Astrocyte (in vitro differentiated cells and primary cell): ENCODE measurements at places on chromosomes 2 and 18.

- H3K4me3 ChIP-seq = no peak overlapping the region
Observed at GRCh38 chr2:36351291-36351690, 4.3 kb upstream of the CRIM1 start.

DNA sequence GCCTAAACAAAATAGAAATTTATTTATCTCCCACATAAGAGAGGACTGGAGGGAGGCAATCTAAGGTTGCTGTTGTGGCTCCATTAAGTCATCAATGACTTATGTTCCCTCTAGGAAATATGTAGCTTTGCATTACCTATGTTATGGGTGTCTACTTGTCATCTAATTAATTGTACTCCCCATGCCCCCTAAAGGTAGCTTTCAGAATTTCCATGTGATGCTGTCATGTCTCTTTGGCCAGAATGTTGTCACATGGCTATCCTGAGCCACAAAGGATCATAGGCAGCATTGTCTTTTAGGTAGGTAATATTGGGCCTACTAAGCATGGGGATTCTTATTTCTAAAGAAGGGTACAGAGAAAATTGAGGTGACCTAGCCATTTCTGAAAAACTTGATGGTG lies 935.6 kb upstream of the FANCL start:
- no peak for DNase-seq
- H3K27ac ChIP-seq = no peak overlapping the region
- H3K4me3 ChIP-seq = no peak overlapping the region
- no peaks in the 10 kb centered on the region for H3K36me3 ChIP-seq
- no peaks in the 10 kb centered on the region for H3K27me3 ChIP-seq

DNA sequence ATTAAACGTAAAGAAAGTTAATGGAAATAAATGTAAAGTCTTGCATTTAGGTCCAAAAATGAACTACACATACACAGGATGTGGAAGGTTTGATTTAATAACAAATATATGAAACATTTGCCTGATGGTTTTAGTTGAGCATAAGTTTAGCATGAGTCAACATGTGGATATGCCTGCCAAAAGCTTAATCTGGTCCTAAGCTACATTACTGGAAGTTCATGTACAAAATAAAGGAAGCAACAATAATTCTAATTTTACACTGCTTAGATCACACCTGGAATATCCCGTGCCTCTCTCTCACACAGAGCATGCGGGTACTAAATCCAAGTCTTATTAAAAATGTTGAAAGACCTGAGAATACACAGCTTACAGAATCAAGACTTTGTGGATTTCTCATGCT lies 276.5 kb upstream of the NRP2 start:
- peak; percentile 92 for DNase-seq
- no peaks in the 10 kb centered on the region for H3K27me3 ChIP-seq
- H3K4me1 ChIP-seq = peaks cover 19% of the 10 kb centered on the region

DNA sequence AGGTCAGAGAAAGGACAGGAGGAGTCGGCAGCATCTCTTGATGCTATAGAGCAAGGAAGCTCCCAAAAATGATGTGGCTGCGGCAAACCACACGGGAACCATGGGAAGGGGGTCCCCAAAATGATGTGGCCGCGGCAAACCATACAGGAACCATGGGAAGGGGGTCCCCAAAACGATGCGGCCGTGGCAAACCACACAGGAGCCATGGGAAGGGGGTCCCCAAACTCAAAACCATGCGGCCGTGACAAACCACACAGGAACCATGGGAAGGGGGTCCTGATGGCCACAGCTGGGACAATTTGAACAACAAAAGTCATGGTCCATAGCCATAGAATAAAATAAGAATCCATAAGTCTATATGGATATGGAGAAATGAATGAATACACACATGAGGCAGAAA lies 58.4 kb upstream of the GLI2 start:
- H3K36me3 ChIP-seq = no peaks in the 10 kb centered on the region
- H3K27ac ChIP-seq = no peak overlapping the region
- no peak for DNase-seq
- H3K4me3 ChIP-seq = no peak overlapping the region
- H3K4me1 ChIP-seq = no peaks in the 10 kb centered on the region

GRCh38 chr2:51263951-51264350 lies 232.0 kb upstream of the NRXN1 start:
- no peak for DNase-seq
- no peaks in the 10 kb centered on the region for H3K27me3 ChIP-seq
- no peak overlapping the region for H3K27ac ChIP-seq
- no peaks in the 10 kb centered on the region for H3K4me1 ChIP-seq

GRCh38 chr2:84556190-84556589 lies 39.9 kb downstream of the DNAH6 start:
- no peaks in the 10 kb centered on the region for H3K4me1 ChIP-seq
- H3K27ac ChIP-seq = no peak overlapping the region
- no peak for DNase-seq
- H3K4me3 ChIP-seq = no peak overlapping the region

- H3K27me3 ChIP-seq = peaks cover 32% of the 10 kb centered on the region
- no peak overlapping the region for H3K4me3 ChIP-seq
- no peaks in the 10 kb centered on the region for H3K36me3 ChIP-seq
- no peak for DNase-seq
- no peaks in the 10 kb centered on the region for H3K4me1 ChIP-seq
- no peak overlapping the region for H3K27ac ChIP-seq
Observed at GRCh38 chr2:96135171-96135570, 3.1 kb downstream of the ASTL start.

DNA sequence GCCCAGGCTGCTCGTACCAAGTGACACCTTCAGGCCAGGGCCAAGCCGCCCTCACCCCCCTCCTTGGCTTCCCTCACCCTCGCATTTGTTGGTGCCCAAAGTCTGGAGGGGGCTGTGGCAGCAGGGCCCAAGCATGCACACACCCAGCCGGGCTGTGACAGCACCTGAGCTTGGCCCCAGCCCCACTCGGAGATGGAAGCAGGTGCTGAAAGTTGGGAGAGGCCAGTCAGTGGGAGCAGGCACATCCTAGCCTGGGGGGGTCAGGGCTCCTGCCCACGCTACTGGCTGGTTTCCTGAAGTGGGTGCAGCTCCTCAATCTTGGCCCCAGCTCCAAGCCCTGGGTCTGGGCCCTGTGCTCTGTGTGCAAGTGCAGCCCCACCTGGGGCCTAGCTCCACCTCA lies 228.0 kb downstream of the RDH14 start:
- no peak for DNase-seq
- H3K27me3 ChIP-seq = no peaks in the 10 kb centered on the region
- H3K4me1 ChIP-seq = peaks cover 3% of the 10 kb centered on the region
- H3K27ac ChIP-seq = no peak overlapping the region
- H3K36me3 ChIP-seq = no peaks in the 10 kb centered on the region
- H3K4me3 ChIP-seq = no peak overlapping the region

DNA sequence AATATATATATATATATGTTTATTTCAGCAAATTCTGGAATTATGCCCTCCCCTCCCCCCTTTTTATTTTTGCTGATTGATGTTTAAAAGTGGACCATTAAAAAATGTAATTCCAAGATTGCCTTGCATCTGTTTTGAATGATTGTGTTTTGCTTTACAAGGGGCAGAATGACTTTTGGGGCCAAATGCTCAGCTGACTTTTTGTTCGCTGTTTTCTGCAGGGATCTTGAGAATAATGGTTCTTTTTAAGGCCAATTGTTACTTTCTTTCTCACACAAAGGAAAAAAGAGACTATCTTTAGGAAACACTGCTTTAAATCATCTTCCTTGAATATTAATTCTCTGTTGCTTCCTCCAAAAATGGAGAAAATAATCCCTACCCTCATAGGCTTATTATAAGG lies 95.9 kb downstream of the FMNL2 start:
- peaks cover 10% of the 10 kb centered on the region for H3K4me1 ChIP-seq
- no peak for DNase-seq
- no peaks in the 10 kb centered on the region for H3K36me3 ChIP-seq
- H3K4me3 ChIP-seq = no peak overlapping the region
- H3K27me3 ChIP-seq = no peaks in the 10 kb centered on the region

DNA sequence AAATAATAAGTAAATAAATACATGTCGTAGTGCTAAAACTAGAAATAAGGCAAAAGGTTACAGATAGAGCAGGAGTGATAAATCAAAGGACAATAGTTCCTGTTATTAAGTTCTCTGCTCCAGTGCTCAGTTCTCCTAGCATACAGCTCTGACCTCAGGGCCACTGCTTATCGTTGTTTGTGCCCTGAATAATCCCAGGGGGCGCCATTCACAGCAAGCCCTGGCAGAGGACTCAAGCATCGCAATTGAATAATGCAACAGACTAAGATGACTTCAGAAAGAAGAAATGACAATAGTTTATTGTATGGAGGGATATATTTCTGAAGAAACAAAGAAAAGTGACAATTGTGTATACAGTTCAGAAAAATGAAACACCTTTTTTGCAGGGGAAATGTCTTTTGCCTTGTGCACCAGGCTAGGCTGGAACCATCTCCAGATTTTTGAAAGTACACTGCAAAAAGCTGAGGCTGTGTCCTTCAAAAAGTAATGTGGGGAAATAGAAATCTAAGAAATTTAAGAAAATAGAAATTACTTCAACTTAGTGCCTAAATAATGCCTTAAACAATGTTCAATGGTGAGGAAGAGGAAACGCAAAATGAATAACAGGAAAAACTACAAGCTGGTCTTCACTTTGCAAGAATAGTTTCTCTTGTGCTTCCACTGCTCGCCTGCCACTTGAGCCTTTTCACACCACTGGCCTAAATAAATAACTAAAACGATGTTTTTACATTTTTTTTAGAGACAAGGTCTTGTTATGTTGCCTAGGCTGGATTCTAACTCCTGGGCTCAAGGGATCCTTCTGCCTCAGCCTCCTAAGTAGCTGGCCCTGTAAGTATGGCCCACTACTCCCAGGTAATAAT lies 19.0 kb upstream of the CCNYL1 start:
- H3K27me3 ChIP-seq = no peaks in the 10 kb centered on the region
- no peaks in the 10 kb centered on the region for H3K36me3 ChIP-seq
- no peak overlapping the region for H3K4me3 ChIP-seq
- no peak overlapping the region for H3K27ac ChIP-seq
- H3K4me1 ChIP-seq = no peaks in the 10 kb centered on the region
- DNase-seq = no peak

DNA sequence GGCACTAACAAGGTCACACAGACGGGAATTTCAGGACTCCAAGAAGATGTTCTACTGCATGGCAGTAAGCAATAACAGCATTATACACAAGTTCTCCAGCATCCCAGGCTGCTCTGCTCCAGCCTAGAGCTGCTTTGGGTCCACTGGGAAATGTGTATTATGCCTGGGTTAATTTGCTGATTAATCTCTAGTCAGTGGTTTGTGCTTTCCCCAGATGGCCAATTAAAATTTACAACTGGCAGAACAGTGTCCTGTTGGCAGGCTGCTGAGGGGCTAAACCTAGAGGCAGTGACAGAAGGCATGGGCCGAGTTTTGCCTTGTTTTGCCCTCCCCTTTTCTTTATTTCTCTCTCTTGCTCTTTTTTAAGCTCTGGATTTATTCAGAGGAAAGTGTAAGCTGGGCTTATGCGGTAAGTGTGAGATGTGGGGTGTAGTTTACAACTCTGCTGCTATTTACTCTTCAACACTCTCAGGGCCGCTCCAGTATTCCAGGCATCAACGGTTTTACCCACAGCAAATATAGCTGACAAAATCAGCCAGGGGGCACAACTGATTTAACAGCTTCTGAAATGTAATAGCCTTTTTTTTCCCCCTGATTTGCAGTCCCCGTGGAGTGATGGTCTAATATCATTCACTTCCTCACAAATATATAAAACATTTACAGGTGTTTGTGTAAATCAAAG lies 348.0 kb downstream of the GPD2 start:
- no peaks in the 10 kb centered on the region for H3K4me1 ChIP-seq
- no peak overlapping the region for H3K27ac ChIP-seq
- no peaks in the 10 kb centered on the region for H3K36me3 ChIP-seq
- DNase-seq = no peak

GRCh38 chr2:158546412-158547144 lies 89.8 kb downstream of the PKP4 start:
- H3K27me3 ChIP-seq = no peaks in the 10 kb centered on the region
- DNase-seq = no peak
- H3K4me3 ChIP-seq = no peak overlapping the region
- no peaks in the 10 kb centered on the region for H3K4me1 ChIP-seq
- H3K27ac ChIP-seq = no peak overlapping the region

GRCh38 chr2:227153758-227154486 lies 10.1 kb downstream of the COL4A4 start:
- DNase-seq = no peak
- peaks cover 4% of the 10 kb centered on the region for H3K4me1 ChIP-seq
- no peaks in the 10 kb centered on the region for H3K36me3 ChIP-seq

GRCh38 chr2:128638341-128639119 lies 319.9 kb upstream of the HS6ST1 start:
- no peaks in the 10 kb centered on the region for H3K36me3 ChIP-seq
- H3K4me1 ChIP-seq = peaks cover 25% of the 10 kb centered on the region
- H3K27ac ChIP-seq = peak overlapping the region; percentile 53
- DNase-seq = peak; percentile 86
- H3K27me3 ChIP-seq = no peaks in the 10 kb centered on the region
- no peak overlapping the region for H3K4me3 ChIP-seq

DNA sequence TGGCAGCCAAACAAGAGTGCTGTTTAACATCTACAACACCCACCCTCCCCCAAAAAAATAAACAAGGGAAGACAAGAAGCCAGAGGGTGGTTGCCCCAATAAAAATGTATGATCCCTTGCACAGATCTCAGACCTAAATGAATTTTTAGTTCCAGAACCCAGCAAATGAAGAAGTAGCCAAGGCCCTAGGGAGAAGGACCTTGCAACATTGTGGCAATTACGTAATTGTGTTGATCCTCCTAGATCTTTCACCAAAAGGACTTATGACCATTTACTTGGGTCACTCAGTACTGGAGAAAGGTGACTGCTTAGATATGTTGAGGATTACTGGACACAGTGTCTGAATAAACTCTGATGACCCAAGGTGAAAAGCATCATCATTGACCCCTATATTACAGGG lies 1393.8 kb downstream of the LRP1B start:
- H3K27me3 ChIP-seq = no peaks in the 10 kb centered on the region
- no peaks in the 10 kb centered on the region for H3K4me1 ChIP-seq
- H3K27ac ChIP-seq = no peak overlapping the region
- no peak overlapping the region for H3K4me3 ChIP-seq

DNA sequence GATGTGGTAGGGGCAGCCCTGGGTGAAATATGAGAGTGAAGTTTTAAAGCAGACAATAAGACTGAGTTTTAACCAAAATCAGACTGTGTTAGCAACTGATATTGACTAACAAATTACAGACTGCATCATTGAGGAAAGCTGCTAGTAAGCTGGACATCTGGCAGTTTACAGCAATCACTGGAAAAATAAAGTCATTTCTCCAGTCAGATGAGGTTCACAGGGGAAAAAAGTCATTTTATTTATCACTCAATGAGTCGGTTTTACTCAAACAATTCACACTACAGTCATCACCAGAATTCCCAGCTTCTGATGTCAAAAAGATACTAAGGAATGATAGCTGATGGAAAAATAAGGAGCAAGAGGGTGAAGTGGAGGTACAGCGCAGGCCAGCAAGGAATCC lies 10.5 kb upstream of the TMEM177 start:
- no peak overlapping the region for H3K27ac ChIP-seq
- no peaks in the 10 kb centered on the region for H3K4me1 ChIP-seq
- no peaks in the 10 kb centered on the region for H3K36me3 ChIP-seq
- H3K4me3 ChIP-seq = no peak overlapping the region
- no peak for DNase-seq

- DNase-seq = no peak
- no peaks in the 10 kb centered on the region for H3K27me3 ChIP-seq
- H3K36me3 ChIP-seq = no peaks in the 10 kb centered on the region
- no peak overlapping the region for H3K4me3 ChIP-seq
- no peaks in the 10 kb centered on the region for H3K4me1 ChIP-seq
Observed at GRCh38 chr2:13227578-13227977, 510.8 kb downstream of the TRIB2 start.
